LHCN-M2 (cell line): ENCODE measurements at places on chromosomes 2 and 18.
A peak's percentile ranks its signal among the peaks of the same experiment; 100 is the strongest.

DNA sequence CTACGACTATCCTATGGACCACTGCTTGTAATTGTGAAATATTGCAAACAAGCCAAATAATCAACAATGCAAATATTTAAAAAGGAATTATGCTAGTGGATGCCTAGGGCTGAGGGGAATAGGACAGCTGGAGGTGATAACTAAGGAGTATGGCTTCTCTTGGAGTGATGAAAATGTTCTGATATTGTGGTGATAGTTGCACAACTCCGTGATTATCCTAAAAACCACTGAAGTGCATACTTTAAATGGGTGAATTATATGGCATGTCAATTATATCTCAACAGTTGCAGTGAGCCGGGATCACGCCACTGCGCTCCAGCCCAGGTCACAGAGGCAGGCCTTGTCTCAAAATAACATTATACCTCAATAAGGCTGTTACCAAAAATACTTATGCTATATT, 125.1 kb upstream of the SH3BP4 start:
- no peak for DNase-seq

DNA sequence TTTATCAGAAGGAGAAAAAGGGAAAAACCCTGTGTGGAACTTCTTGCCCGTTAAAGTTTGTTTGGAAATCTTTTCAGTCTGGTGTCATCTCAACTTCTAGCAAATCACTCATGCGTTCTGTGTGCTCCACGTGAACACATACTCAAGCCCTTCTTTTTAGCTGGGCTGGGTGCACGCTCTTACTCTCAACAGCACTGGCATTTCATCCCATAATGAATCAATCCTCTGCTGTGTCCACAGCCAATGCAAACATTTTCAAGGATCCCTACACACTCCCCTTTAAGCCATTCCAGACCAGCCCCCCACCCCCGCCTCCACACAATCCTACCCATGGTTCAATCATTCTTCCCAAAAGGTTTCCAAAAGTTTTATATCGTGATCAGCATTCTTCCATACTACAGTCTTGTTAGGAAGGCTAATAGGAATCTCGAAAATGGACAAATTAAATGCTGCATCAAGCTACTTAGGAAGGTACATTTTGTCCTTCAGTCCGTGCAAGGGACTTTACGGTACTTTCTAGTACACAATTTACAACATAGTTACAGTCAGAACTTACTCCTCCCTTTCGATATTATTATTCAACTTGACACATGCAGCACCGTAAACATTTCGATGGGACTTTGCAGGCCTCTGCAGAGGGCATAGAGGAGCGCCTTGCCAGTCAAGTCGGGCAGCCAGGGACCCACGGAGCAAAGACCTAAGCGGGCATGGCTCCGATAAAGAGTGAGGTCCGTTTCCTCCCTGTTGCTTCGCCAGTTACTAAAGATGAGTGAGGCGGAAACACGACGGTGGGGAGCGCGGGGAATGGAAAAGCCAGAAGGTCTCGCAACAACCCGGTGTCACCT, 1.4 kb downstream of the PTGR3 start:
- DNase-seq, result no peak

- DNase-seq, result peak; percentile 77
Measured at GRCh38 chr18:25349131-25349925, 2.6 kb downstream of the ZNF521 start.

DNA sequence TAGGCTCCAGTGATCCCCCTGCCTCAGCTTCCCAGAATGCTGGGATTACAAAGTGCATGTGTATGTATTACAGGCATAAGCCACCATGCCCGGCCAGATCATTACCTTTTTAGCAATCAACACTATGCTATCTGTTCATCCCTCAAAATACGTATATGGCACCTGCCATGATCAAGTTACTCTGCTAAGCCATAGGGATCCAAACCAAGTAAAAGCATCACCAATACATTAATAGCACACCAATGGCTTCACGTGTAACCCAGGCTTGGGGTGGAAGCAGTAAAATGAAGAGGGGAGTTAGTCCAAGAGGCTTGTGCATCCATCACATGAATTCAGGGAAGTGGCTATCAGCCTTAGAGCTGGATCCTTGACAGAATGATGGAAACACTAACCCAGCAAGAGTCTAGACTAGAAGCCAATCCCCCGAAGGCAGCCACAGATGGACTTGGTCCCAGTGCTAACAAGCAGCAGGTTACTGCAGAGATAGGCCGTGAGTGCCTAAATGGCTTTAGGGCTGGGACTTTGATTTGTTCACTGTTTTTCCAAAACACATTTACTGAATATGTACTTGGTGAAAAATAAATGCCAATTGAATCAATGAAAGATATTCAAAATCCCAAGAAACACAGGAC, 11.3 kb downstream of the HDLBP start:
- no peak for DNase-seq

- no peak for DNase-seq
Measured at GRCh38 chr2:123453772-123454171, 571.3 kb upstream of the CNTNAP5 start.

DNA sequence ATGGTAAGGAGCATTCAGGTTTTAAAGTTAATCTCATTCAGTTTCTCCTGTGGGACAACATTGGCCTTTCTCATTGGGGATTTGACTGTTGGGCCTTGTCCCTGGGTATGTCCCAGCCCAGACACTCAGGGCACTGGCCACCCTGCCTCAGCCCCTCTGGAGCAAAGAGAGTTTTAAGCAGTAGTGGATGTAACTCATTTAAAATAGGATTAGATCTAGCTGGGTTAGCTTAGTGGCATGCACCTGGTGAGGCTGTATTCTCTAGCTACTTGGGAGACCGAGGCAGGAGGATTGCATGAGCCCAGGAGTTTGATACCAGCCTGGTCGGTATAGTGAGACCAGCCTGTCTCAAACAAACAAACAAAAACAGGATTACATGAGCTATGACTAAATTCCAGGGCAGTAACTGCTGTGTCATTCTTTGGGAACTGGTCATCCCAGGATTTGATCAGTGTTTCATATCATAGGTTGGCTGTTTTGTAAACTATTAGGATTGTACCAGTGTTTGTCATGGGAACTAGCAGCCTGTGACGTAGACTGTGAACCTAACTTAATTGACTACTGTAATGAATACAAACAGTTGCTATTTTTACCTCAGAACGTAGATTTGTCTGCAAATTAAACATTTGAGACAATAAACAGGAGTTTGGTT, 12.5 kb downstream of the INPP4A start:
- DNase-seq, result peak; percentile 89

GRCh38 chr2:166768393-166769123, 119.7 kb upstream of the XIRP2 start:
- no peak for DNase-seq

DNA sequence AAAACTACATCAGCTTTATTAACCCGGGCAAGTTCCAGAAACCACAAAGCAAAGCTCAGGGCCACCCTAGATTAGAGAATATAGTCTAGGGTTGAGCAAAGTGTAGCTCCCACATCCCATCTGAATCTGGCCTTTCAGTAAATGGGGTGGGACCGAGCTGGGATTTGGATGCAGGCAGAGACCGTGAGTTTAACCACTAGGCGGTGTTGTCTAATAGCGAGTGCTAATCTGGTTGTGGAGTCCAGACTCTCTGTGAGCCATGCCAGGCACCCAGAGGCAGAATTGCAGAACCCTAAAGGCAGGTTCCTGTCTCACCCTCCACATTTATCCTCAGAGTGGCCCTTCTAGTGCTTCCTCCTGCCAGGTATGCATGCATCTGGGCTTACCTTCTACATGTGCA, 435.9 kb downstream of the TSN start:
- DNase-seq, result no peak

GRCh38 chr2:37342591-37343220, 1.7 kb upstream of the QPCT start:
- DNase-seq, result no peak

DNA sequence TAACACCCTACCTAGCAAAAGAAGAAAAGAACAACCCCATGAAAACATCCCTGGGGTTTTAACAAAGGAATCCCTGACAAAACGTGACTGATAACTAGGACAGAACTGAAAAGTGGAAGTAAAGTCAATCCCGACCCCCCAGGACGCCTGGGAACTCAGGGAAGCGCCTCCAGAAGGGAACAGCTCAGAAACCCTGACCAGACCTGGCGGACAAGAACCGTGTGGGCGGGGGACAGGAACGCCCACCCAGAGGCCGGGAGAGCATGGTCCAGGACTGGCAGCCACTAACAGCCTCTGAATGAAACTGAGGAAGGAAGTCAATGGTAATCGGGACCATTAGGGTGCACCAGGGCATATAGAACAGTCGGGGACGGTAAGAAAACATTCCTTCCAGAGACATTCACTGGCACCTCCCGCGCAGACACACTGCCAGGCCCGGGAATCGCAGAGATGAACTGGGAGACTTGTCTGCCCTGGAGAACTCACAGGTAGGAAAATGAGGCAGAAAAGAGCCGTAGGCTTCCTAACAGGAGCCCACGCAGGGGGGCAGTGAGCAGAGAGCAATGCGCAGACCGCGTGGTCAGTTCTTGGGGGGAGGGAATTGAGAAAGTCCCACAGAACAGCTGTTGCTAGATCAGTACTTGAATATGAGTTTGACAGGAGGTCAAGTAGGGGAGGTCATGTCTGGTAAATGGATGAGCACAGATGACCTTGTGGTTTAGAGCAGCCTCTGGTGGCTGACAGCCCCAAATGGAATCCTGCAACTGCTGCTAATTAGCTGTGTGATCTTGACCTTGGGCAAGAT, 1.3 kb upstream of the TBC1D8 start:
- peak; percentile 89 for DNase-seq

- DNase-seq, result no peak
Measured at GRCh38 chr18:75067996-75068645, 140.8 kb downstream of the PTGR3 start.

DNA sequence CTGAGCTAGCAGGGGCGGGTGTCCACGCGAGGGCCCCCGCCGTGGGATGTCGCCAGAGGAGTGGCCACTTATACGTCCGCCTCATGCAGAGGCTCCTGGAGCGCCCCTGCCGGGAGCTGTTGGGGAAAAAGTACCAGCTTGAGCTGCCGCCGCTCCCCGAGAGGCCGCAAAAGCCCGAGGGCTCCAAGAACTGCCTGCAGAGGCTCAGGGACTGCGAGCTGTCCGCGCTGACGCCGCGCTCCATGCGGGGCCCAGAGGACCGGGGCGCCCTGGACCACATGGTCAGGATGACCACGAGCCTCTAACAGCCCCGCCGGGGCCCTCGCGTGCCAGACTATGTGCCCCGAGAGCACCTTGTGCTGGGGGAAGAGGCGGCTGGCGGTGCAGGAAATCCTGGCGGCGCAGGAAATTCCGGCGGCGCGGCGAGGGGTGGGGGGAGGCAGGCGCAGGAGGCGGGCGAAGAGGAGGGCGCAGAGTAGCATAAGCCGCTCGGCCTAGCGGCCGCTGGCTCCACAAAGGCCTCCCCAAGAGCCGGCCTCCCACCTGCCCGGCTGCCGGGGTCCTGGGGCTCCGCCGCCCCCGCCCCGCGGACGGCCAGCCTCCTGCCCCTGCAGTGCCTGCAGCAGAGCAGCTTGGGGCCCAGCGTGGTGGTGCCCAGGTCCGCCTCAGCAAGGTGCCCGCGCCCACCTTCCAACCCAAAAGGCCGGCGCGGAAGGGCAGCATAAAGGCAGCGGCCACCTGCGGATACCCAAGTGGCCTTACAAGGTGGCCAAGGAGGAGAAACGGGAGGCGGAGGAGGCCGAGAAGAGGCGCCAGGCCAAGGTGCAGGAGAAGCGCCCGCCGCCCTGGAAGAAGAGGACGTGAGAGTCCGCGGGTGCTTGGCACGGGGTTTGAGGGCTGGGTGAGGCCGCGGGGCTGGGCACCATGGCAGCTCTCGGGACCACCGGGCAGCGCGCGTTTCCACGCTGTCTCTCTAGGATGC, 42.1 kb upstream of the TRIM43B start:
- peak; percentile 78 for DNase-seq

DNA sequence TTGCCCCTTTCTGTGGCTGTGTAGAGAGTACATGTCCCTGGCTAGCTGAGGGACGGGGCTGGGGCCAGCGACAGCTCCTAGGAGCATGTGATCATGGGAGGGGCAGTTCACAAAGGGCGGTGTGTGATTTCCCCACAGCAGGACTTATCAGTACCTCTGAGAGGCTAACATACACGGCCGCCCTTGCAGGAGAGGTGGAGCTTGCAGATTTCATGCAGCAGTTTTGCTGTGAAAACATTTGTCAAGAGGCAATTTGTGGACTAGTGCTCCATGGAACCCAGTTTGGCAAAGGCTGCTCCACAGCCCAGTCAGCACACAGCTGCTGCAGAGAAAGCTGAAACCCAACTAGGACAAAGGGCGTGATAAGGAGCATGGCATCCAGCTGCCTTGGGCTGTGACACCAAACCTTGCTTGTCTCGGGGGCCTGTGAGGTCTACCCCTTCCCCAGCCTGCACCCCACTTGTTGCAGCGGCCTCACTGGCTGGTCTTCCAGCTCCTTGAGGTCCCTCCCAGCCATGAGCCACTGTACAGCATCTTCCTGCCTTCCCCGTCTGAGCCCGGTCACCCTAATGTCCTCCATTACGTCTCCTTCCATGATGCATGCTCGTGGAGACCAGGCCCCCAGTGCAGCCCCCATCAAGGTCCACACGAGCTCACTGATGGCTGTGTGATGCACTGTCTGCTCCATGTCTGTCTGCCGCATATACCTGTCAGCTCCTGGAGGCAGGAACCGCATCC, 121.4 kb upstream of the HDAC4 start:
- DNase-seq, result no peak

DNA sequence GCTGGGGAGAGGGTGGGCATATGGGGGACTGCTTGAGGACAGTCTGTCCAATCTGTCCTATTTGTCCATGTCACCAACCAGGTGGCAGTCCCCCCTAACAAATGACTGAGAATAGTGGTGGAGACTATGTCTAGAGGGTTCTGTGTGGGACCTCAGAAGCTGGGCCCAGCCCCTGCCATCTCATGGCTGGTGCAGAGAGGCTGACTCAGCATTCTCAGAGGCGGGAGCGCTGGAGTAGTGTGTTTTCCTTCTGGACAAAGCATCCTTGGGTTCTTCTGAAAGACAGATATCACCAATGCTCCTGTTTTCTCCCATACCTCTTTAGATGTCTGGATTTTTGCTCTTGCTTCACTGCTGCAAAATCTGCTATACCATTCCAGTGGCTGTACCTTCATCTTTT, 44.1 kb upstream of the SP140L start:
- DNase-seq, result no peak
